IMR-90 (cell line): ENCODE measurements at places on chromosomes 1 and 21. TPM values are rescaled to one million over a fixed set of nuclear protein-coding genes. Genes with fewer than 3 reads are reported as not detected.

- no peak for DNase-seq
Observed at GRCh38 chr1:166785987-166786386, 53.3 kb upstream of the POGK start.

The LCE4A gene
- not detected in 2 replicates for total RNA-seq

DNA sequence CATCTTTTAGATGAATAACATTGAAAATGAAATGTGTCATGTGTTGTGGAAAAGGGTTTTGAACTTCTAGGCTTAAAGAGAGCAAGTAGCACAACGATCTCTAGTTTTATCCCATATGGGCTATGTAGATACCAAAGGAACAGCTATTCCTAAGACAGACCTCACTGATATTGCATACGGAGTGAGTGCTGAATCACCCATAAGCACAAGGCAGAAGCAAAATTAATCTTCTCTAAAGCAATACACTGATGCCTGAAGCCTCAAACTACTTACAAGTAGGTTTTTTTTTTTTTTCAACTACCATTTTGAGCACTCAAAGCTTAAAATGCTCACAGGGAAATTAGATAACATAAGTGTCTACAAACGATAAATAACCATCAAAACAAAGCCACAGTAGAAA is 5.0 kb upstream of the KMO start:
- DNase-seq = no peak

DNA sequence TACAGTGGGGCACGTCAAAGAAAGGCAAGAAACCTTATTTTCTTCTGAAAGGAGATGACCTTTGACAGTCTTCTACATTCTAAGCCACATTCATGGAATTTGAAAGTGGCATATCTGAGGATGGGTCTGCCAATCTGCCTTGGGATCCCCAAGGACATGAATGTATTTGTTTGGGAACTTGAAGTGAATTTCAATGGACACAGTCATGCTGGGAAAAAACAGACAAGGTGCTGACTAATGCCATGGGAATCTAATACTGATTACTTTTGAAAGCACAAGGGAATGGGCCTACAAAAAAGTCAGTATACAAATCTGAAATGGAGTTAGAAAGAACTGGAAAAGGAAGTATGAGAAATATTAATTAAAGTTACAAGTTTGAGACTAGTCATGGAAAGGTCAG is 128.8 kb downstream of the KCNJ6 start:
- DNase-seq = peak; percentile 93

DNA sequence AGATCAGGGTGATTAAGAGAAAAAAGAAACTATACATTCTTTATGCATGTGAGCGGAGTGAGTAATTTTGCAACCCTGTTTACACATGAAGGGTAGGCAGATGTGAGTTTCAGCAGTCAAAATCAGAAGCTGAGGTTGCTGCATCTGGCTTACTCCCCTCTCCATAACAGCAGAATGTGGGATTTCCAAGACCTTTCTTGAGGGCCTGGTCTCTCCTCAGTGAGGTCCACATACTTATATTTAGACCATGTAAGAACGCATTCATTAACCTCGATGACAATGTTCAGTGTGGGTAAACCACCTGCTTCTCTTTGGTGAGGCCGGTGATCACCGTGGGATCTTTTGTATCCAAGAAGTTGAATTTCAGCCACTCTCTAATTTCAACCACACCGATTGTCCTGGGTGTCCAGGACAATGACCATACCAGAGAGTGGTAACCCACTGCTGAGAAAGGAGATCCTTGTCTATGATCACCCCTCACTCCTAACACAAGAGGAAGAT is 18.7 kb upstream of the RAP1A start:
- DNase-seq = peak; percentile 43

The SELENBP1 gene
- total RNA-seq = 21.1 and 21.3 TPM in 2 replicates

- peak; percentile 57 for DNase-seq
Observed at GRCh38 chr1:243433737-243434370, 178.0 kb downstream of the SDCCAG8 start.

DNA sequence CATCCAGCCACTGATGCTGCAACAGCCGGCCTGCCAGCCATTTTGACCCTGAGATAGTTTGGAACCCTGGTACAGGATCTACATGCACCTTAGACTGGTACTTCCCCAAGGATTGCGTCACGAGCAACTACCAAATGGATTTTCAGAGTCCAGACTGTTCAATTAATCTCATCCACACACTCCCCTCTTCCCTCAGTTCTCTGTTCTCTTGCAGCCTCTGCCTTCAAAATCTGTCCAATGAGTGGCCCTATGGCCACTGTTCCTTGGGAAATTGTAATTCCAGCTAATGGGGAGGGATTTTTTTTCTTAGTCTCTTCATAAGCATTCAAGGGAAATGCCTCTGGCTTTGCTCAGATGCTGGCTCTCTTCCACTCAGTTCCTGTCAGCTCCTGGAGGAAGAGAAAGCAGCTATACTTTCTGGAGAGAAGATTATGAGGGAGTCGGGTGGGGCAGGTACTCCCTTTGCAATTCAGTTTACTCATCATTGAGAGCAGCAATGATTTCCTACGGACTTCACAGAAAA is 19.8 kb upstream of the UAP1 start:
- DNase-seq = peak; percentile 98

The OPTC gene
- not detected in 2 replicates for total RNA-seq

The UBE2U gene
- total RNA-seq = not detected in 2 replicates

DNA sequence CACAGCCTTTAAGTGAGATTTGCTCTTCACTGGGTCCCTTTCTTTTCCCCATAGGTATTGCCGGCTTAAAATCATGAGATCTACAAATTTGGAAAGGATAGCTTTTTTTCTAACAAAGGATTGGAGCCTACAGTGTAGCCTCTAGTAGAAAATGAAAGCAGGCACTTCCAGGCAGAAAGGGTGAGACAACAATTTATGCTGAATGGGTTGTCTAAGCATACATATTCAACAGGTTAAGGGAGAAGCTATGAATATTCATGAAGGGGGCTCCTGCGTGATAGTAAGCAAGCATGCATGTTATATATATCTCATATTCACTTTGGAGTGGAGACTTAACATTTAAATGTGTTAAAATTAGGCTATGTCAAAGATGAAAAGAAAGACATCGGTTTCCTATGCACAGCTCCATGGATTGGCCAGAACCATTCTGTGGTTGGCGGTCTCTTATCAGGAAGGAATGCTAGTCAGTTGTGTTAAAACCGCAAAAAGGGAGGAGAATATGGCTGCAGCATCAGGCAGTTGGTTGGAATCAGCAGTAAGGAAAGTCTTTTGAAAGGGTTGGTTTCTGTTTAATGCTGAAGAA is 66.0 kb downstream of the VCAM1 start:
- peak; percentile 74 for DNase-seq

DNA sequence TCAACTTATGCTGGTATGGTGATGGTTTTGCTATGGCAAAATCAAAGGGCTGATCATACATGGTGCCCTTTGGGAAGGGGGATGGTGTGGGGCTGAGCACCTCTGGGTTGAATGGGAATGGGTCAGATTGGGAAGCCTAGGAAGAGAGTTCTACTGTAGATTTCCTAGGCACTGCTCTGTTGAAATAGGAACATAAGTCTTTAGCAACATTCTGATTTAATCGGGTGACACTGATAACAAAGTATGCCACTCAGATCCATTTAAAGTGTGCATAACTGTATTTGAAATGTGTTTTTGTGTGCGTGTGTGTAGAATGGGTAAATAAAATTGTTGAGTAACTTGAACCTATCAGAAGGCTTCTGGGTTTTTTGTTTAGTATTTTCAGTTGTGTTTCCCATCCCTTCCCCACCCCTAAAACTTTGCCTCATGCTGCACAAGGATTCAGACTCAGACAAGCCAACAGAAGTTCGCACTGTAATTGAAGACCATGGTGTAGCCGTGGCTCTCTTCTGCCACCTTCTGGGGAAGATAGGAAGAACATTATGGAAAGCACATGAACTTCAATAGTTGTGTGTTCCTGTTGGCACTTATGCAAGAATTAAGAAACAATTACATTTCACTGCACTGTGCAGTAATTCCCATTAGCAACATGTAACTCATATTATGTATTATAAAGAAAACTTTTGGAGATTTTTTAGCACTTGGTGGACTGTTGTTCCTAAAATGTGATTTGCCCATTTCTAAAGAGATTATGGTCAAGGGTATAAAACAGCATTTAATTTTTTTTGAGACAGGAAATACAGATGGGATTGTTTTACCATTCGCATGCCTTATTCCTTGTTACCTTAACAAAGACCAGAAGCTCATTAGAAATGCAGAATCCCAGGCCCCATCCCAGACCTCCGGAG is 10.9 kb upstream of the C4BPB start:
- peak; percentile 77 for DNase-seq

- no peak for DNase-seq
Observed at GRCh38 chr21:21955204-21955603, 957.0 kb downstream of the NCAM2 start.

DNA sequence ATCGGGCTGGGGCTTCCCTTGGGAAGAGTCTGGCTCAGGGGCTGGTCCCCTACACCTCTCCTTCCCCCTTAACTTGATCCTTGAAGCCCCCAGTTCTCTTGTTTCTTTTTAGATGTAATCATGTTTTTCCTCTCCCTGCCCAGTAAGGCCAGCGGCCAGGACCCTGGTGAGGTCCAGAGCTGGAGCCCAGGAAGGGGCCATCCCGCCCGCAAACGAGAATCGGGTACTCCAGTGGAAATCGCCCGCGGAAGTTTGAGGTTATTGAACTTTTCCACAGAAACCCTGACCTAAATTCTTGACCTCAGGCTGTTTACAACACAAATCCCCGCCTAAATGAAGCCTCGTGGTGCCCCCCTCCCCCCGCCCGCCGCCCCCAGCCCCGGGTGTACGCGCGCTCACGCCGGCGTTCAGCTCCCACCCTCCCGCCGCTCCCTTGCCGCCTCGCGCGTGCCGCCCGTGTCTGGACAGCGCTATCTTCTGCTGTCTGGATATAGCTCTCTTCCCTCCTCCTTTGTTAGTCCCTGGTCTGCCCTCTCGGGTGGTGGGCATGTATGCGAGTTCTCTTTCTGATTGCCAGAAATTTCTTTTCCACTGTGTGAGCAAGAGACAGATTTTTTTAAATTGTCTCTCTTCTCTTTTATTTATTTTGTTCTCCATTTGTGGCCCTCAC is 165.9 kb upstream of the CACNA1E start:
- no peak for DNase-seq

- no peak for DNase-seq
Observed at GRCh38 chr1:12591267-12591938, 26.6 kb downstream of the DHRS3 start.

DNA sequence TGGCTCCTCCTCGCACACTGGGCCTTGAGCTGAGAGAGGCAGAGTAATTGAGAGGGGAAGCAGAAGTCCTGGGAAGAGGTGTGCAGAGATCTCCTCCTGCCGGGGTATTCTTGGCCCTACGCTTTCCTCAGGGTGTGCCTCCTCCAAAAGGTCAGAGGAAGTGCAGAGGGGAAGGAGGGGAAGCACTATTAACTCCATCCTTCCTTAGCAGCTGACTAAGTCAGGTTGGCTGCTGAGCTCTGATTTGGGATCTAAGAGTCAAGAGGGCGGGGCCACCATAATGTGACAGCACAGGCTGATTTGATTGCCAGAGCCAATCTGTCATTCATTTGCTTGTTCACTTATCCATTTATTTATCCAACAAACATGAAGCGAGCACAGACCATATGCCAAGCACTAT is 12.3 kb downstream of the ATP2B4 start:
- DNase-seq = no peak

DNA sequence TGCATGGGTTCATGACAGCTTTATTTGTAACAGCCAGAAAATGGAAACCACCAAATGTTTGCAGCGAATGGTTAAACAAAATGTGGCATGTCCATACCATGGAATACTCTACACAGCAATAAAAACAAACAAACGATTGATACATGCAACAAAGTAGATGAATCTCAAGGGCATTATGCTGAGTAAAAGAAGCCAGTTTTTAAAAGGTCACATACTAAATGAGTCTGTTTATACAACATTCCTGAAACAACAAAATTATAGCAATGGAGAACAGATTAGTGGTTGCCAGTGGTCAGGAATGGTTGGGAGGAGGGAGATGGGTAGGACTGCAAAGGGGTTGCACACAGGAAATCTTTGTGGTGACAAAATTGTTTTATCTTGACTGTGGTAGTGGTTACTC is 202.4 kb upstream of the UBE2U start:
- DNase-seq = no peak

GRCh38 chr1:181936269-181936668 is 125.2 kb downstream of the ZNF648 start:
- DNase-seq = no peak

The PDC gene
- not detected in 2 replicates for total RNA-seq

The GSTM1 gene
- not detected in 2 replicates for total RNA-seq

The DTL gene
- 16.7 and 19.9 TPM in 2 replicates for total RNA-seq

DNA sequence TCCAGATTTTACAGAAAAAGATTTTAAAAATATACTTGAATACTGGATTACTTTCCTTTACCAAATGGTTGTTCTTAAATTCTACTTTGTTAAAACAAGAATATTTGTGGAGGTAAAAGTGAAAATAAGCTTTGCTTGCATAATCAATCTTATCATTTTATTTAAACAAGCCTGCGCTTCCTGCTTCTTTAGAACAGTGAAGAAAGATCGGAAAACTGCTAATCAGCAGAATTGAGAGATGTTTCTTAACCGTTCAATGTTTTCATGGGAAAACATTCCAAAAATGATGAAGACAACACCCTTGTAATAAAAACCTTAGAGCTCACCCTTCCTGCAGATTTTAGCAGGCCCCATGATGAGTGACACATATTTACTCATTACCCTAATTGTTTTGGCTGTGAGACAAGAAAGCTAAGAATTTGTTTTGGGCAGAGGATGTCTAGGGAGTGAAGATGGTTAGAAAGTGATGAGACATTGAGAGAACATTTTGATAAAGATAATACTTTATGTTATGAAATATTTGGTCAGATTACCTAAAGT is 72.6 kb downstream of the TPR start:
- no peak for DNase-seq

DNA sequence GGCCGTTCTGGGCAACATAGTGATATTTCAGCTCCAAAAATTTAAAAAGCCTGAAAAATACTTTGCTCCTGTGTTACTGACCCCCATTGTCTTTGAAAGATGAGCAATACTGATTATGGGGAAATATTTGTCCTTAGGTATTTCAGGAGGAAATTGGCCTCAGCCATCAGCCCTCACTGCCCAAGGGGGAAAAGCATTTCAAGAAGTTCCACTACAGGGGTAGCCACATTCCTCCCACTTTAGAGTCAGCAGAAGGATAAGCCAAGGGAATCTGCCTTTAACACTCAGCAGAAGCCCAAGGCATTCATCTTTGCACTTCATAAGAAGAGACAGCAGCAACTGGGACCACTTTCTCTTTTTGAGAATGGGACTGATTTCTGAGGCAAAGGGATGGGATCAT is 40.5 kb upstream of the ZNF326 start:
- DNase-seq = no peak

The ADGRB2 gene
- total RNA-seq = 2.2 and 2.5 TPM in 2 replicates

DNA sequence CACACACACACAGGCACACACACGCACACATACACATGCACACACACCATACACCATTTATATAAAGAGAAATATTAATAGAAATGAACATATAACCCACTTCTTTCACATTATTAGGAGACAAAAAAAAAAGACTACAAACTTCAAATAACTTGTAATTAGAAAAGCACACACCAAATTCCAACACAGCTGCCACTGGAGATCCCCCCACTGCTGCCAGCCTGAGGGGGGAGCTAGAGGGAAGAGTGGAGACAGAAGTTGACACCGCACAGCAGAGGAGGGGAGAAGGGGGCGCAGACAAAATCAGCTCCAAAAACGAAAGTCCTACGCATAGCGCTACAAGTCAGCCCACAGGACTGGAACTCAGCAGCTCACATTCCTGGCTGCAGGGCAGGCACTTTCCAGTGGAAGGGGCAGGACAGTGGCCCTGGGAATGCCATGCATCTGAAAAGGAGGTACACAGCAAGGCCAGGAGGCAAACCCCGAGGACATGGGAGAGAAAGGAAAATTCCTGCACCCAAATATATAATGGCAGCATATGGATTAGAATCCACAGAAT is 36.5 kb downstream of the LGALS8 start:
- no peak for DNase-seq

The KLHDC7A gene
- not detected in 2 replicates for total RNA-seq

GRCh38 chr1:172670791-172671190 is 11.9 kb downstream of the FASLG start:
- DNase-seq = no peak
